ENCODE measurements at places on chromosomes 11 and 22.
A peak's percentile ranks its signal among the peaks of the same experiment; 100 is the strongest.

GRCh38 chr11:114401311-114401710 lies 845 bp downstream of the RBM7 start:
- peak; percentile 31 for DNase-seq

- no peak for DNase-seq
Measured at GRCh38 chr11:121282886-121283502, 9.6 kb upstream of the SC5D start.

DNA sequence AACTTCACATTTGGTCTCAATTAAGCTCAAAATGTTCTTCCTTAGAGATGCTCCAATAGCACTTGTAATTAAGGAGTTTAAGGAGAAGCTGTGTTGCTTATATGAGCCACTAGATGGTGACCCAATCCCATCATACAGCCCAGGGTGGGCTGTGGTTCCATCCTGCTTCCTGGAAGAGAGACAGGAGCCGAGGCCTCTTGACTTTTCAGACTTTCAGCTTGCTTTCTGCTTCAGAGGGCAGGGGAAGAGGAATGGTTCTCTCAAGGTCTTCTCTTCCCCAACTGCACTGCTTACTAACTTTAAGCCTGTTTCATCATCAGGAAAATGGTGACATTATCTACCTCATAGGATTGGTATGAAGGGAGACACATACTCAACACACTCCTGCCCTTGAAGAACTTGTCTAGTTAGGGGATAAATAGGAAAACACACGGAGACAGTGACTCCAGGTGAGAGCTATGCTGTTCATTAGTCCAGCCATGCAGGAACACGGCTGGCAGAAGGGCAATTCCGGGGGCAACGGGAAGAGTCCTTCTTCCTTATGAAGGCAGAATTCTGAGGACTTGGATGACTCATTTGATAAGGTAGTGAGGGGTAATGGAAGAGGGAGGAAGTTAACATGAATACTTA lies 20.1 kb downstream of the TMEM218 start:
- peak; percentile 69 for DNase-seq

GRCh38 chr11:33399421-33399820 lies 142.2 kb downstream of the HIPK3 start:
- DNase-seq = no peak

GRCh38 chr11:61783717-61784505 lies 8.5 kb downstream of the TMEM258 start:
- peak; percentile 59 for DNase-seq

DNA sequence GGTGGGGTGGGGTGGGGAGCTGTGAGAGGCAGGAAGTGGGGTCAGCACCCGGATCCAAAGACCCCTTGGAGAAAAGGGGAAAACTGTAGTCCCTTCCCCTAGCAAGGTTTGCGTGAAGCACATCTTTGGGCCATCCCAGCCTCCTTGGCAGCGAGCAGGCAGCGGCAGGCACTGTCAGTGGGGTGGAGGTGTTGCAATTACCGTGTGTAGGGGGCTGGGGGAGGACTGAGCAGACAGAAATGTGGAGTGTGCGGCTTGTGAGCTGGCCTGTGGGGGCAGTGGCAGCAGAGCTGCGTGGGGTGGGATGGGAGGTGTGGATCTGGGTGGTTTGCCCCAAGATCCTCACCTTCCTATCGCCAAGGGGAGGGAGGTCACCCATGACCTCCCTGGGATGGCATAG lies 16.4 kb downstream of the DAGLA start:
- no peak for DNase-seq

- no peak for DNase-seq
Measured at GRCh38 chr22:42967933-42968332, 47.0 kb downstream of the PACSIN2 start.

- no peak for DNase-seq
Measured at GRCh38 chr11:70326365-70326811, 55.9 kb downstream of the PPFIA1 start.
